ENCODE measurements at places on chromosomes 5 and 9.

- DNase-seq, result no peak
These were observed 151.0 kb downstream of the C5orf15 start for GRCh38 chr5:133817456-133817855.

GRCh38 chr5:14696851-14697250 is 32.3 kb downstream of the OTULIN start:
- DNase-seq, result no peak

DNA sequence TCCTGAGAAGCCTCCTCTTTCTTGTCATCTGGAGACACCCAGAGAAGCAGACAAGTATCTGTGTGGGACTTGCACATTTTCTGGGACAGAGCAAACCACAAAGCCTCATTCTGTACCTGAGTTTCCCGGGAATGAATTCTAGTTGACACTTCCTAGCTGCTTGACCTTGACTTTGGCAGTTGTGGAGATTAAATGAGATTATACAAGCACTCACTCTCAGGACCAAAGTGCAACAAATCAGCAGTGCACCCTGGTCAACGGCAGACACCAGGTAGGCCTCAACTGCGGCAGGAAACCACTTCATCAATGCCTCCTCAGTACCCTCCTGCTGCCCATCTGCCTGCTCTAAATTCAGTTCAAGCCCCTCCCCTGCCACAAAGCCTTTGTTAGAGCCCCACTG is 114.7 kb upstream of the PANK3 start:
- no peak for DNase-seq

- peak; percentile 36 for DNase-seq
These were observed 134.8 kb upstream of the PCA3 start for GRCh38 chr9:76629205-76629990.

GRCh38 chr5:68288707-68289134 is 73.2 kb downstream of the PIK3R1 start:
- DNase-seq, result no peak

DNA sequence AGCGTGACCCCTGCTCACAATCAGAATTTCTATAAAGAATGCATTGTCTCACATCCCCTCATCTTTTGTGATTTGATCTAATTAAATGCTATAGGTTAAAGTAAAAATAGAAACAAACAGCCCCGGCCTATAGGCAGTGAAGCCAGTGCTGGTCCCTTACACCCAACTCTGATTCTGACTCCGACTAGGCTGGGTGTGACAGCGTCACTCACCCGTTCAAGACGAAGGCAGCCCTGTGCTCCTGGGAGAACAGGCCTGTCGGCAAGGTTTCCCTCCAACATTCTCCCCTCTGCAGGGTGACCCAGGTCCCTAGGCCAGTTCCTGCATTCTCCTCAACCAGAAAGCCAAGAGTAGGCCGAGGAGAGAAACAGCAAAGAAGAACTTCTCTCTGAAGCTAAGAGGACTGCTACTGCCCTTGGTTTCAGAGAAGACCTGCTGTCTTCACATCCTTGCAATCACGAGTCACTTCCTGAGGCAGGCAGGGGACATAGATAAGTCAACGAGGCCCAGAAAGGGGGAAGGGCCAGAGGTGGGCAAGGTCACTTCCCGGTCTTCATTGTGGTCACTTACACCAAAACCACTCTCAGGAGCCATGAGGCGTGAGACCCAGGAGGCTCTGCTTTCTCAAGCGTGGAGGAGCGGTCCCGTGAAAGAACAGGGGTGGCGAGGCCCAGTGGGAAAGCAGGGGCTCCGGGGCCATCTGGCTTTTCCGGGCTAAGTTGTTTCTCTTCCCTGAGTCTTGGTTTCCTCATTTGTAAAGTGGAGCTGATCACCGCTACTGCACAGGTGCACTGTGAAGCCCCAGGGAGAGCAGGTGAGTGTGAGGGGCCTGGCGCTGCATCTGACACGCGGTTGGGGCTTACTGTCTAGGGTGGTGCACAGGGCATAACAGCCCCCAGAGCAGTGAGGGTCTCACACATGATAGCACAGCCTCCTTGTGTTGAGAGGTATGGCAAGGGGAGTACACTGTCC is 200.8 kb downstream of the CRB2 start:
- peak; percentile 7 for DNase-seq

DNA sequence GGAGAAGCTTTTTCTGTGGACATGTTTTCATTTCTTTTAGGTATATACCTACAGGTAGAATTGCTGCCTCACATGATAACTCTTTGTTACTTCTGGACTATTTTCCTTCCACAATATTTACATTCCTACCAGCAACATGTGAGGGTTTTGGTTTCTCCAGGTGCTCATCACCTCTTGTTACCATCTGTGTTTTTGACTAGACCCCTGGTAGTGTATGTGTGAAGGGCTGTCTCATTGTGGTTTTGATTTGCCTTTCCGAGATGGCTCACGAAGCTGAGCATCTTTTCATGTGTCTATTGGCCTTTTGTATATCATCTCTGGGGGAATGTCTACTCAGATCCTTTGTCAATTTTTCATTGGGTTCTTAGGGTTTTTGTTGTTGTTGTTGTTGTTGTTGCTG is 17.2 kb upstream of the RANBP17 start:
- no peak for DNase-seq

DNA sequence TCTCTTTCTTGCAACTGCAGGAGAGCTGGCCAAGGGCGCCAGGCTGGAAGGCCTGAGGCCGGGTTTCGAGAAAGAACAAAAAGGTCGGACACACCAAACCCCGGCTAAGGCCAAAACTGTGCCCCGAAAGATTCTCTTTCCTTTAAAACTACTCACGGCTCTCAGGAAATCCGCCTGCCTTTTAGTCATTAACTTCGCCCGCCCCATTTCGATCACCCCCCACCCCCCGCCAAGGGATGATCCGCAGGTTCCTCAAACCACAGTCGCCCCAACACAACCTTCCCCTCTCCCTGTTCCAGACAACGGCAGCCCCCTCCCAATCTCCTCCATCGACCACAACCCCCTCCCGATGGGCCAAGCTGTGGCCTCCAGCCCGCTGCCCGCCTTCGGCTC is 536 bp downstream of the FEM1C start:
- DNase-seq, result peak; percentile 47

DNA sequence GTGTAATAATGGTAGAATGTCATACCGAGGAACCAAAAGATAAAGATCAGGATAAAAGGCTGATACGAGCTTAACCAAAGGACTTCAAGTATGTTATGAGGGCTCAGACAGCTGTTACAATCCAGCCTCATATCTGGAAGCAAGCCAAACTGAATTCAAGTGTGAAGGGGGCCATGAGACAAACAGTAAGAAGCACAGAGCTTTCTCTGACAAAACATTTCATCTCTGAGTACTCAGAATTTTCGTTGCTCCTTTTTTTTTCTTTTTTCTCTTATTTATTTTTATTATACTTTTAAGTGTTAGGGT is 52.9 kb upstream of the CD180 start:
- DNase-seq, result peak; percentile 16

GRCh38 chr9:135281791-135282737 is 194.6 kb downstream of the OLFM1 start:
- DNase-seq, result peak; percentile 2

DNA sequence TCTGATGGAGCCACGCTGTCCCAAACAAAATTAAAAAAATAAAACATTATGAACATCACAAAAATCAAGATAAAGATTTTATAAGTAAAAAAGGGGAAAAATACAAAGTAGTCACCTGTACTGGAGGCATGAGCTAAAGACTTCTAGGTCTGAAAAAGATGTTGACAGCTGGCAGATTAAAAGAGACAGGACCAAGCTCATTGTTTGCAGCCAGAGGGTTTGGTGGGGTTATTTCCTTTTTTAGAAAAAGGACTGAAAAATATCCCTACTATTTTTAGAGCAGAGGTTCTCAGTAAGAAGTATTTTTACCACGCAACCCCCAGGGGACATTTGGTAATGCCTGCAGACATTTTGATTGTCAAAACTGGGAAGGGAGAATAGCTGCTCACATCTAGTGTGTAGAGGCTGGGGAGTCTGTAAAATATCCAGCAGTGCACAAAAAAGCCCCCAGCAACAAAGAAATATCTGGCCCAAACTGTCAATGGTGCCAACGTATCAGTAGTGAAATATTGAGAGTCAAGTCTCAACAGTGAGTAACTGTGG is 353.4 kb downstream of the TLE1 start:
- DNase-seq, result peak; percentile 32

DNA sequence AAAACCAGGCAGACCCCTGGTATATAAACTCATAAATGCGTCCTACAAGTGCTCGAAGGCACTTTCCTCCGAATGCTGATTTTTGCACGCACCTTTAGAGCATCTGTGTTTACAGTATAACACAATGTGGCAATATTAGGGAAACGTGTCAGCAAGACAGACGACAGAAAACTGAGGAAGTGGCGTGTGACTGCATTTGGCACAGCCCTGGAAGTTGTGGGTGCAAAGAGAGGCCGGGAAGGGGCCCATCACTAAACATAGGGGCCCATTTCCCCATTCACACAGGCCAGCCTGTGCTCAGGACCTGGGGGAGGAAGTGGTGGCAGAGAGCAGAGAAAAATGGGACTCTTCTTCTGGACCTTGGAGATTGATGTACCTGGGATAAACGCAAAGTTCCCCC is 48.2 kb downstream of the RASGEF1C start:
- DNase-seq, result no peak

GRCh38 chr9:133641396-133641655 is 5.2 kb downstream of the DBH start:
- DNase-seq, result no peak

GRCh38 chr5:157539503-157540022 is 36.0 kb downstream of the ADAM19 start:
- no peak for DNase-seq

- DNase-seq, result no peak
These were observed 149.3 kb upstream of the PPP1R26 start for GRCh38 chr9:135330307-135330631.

- peak; percentile 96 for DNase-seq
These were observed 76.8 kb upstream of the PCSK1 start for GRCh38 chr5:96509721-96510350.

DNA sequence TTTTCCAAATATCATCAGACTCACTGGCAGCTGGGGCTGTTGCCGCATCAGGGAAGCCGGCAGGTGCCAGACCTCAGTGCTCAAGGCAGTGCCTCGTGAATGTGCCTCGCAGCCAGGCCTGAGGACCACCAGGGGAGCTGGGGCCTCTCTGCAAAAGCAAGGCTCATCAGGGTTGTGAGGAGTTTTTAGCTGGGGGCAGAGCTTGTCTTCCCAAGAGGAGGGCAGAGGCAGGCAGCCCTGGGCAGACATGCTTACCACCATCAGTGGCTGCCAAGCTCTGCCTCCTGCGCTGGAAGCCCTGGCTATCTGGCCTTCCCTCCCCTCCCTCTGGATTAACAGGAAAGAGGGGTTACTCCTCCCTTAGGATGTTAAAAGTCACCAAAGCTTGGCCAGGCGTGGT is 8.8 kb upstream of the TBC1D9B start:
- no peak for DNase-seq

DNA sequence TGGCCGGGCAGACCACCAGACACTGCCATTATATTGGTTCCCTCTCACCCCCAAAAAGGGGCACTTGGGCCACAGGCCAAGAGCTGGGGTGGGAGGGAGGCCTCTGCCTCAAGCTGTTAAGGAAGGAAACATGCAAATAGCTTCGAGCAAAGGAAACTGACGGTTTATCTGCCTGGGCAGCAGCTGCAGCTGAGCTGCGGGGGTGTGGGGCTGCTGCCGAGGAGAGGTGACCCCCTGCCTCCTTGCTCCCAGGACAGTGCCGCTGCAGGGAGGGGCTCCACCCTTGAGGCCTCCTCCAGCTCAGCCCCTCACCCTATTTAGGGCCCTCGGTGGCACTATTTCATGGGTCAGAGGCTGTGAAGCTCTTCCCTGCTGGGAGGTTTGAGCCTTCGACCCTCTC is 789 bp downstream of the DOK3 start:
- DNase-seq, result no peak

DNA sequence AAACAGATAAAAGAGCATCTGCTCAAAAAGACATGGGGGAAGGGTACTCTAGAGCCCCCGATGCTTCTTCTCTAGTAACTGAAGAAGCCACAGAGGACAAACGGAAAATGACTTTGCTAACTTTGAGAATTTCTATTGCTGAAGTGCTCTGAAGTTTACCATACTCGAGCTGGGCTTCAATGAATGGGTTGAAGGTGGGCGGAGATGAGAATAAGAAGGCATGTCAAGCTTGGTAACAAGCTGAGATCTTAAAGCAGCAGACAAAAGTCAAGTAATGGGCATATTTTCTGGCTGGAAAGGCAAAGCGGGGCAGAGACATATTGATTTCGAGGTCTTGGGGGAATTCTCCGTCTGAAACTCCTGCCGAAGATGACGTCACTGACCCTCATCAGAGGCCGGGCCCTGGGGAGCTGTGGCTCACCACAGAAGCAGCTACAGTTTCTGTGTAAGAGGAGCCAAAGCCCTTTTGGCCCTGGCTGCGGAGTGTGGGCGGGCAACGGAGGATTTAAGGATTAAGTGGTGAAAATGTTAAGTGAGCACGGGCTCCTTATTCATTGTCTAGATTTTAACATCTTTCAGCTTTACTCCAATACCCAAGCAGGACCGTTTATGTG is 115.8 kb upstream of the SLIT3 start:
- DNase-seq, result peak; percentile 98

GRCh38 chr5:83802686-83803085 is 82.0 kb upstream of the HAPLN1 start:
- DNase-seq, result peak; percentile 58

DNA sequence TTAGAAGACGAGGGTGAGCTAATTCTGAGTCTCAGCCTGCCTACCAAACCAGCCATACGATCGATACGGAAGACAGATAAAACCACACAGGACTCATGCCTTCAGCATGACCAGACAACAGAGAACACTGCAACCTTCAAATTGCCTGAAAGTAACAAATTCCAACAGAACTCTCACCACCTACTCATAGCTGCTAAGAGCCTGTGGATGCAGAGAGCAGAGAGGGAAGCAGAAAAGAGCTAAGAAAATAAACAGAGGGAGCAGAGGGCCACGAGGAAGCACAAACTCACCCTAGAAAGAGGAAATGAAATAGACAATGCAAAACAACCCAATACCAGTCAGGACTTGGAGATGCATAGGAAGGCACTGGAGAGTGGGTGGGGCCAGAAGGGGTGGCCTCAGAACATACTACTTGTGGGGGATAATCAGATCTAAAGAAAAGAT is 86.7 kb upstream of the TAS2R1 start:
- peak; percentile 81 for DNase-seq

All from fibroblast of upper back skin (primary cell).